Left lobe of liver (tissue), 2 donors: ENCODE measurements at places on chromosomes 11 and 22. TPM values are rescaled to one million over a fixed set of nuclear protein-coding genes. Genes with fewer than 3 reads are reported as not detected.
A peak's percentile ranks its signal among the peaks of the same experiment; 100 is the strongest.

ANO9 gene
- 0.83 TPM for total RNA-seq

ANO3 gene
- total RNA-seq: 2.6 TPM

DNA sequence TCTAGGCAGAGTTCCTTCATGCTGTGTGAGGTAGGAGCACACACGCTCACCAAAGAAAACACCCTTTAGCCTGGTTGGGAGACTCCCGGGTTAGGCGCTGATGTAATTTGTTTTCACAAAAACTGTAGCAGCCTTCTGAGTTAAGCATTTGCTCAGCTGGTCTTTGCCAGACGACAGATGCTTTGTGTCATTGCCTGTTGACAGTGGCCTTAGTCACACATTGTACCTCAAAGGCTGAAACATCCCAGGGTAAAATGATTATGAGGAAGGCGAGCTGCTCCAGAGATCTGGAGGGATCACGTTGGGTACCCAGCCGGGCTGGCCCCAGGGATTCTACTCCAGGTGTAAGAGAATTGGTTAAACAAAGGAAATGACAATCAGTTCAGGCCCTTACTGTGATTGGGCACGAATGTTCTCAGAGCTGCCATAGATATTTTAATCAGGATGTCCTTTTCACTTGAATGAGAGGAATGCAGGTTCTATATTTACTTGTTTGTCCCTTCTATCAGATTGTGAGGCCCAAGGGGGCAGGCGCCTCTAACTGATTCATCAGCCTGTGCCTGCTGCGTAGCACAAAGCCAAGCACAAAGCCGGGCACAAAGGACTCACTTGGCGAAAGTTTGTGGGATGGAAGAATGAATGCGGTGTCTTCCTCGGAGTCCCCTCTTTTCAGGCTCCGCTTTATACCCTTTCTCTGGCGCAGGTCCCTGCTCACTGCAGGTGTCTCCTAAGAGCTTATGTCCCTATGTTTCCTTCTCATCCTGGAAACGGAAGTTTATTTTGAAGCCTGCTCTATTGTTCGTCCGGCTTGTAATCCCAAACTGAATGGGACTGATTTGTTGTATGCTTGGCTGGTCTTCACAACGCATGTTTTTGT is 47.1 kb downstream of the ADM start:
- DNase-seq: peak; percentile 78

MYRF gene
- total RNA-seq: 15.9 TPM

DNA sequence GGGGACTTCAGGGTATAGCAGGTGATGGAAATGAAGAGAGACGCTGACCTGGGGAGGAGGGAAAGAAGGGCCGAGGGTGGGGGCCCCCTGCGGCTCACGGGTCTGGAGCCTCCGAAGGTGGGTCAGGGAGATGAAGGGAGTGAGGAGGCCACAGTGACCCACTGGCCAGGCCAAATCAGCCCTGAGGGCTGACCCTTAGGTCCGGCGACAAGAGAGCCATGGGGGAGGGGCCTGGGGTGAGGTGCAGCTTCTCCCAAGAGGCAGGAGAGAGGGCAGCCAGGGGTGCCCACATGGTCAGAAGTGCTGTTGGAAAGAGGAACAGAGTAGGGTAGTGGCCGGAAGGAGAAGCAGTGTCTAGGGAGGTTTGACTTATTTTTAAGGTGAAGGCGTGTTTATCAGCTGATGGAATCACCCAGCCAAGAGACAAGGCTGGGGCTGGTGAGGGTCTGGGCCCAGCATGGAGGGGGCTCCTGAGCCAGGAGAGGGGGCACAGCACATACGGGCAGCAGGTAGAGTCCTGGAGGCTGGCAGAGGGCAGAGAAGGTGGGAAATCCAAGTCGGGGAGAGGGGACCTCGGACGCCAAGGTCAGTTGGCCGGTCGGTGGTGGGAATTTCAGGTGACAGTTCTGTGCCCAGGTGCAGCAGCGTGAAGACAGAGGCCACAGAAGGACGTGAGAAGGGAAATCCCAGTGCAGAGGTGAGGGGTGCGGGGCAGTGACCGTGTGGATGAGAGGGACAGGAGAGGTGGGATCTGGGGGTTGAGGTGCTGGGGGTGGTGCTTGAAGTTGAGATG is 49.0 kb downstream of the LINC01488 start:
- DNase-seq: peak; percentile 49

- peak; percentile 44 for DNase-seq
Observed at GRCh38 chr22:35643991-35644390, 4.3 kb upstream of the APOL6 start.

DNA sequence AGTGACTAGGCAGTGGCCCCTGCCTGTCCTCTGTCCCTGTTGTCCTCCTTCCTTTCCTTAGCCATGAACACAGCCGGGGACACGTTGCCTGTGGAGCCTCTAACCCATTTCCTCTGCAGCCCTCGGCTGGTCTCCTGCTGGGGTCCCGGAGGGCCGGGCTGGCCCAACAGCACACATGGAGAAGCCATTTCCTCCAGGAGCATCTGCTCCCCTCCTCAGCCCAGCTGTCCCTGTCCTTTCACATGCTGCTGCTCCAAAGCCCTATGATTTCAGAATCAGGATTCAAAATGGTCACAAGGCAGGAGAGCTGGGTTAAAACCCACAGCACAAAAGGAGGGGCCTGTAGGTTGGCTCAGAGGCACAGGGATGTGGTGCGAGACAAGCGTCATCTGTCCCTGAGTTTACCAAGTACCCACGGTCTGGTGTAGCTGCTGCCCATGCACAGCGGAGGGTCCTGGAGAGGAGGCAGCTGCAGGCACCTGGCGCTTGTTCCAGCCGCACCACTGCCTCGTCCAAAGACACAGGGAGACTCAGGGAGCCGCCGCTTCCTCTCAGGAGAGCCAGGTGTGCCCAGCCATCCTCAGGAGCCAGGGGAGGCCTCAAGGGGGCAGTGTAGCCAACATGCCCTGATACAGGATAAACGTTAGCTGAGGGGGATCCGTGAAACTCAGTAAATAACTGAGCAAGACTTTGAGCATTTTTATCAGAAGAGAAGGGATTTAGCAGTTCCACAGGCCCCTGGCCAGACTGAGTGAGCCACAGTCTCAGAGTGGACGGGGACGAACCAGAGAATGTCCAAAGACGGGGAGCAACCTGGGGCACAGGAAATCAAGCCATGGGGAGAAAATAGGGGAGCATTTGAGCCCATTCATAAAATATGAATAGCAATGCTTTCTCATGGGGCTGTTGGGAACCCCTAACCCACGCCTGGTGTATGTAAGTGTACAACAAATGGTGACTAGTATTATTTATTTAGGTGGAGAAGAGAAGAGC is 3.9 kb upstream of the VSIG10L2 start:
- DNase-seq: peak; percentile 68

DNA sequence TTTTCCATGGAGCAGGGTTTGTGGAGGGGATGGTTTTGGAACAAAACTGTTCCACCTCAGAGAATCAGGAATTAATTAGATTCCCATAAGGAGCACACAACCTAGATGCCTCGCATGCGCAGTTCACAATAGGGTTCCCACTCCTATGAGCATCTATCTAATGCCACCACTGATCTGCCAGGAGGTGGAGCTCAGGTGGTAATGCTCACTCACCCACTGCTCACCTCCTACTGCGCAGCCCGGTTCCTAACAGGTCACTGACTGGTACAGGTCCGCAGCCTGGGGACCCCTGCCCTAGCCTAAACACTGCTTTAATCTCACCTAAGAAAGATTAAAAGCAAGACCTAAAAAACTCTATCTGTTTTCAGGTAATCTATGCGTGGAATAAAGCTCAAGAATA is 553.0 kb downstream of the JRKL start:
- DNase-seq: no peak

DNA sequence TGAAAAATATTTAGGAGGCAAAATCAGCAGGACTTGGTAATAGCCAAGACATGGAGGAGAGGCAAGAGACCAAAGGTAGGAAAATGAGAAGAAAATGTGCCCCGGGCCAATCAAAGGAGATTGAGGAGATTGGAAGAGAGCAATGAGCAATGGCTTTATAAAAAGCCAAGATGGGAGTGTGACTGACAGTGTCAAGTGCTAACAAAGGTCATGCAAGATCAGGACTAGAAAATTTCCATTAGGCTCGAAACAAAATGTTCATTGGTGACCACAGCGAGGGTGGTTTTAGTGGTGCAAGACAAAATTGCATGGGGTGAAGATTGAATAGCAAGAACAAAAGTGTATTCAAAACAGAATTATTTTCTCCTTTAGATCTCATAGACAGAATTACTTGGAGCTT is 45.2 kb upstream of the TBCEL start:
- DNase-seq: no peak

- DNase-seq: no peak
Observed at GRCh38 chr11:19345519-19345847, 104.7 kb upstream of the E2F8 start.

DNA sequence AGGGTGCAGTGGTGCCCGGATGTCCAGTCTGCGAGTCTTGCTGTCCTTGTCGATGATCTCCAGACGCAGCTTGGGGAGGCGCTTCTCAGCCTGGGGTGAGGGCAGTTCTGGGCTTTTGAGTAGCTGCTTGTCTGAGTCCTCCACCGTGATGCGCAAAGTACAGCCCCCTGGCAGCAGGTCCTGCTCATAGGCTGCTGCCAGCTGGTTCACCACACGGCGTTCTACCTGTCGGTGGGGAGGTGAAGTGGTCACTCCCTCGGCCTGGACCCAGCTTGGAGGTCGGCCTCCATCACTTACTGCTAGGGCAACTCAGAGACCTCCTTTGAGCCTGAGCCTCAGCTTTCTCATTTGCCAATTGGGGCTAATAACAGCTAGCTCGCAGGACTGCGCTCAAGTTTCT is 49.4 kb upstream of the PHOX2A start:
- peak; percentile 43 for DNase-seq

DNA sequence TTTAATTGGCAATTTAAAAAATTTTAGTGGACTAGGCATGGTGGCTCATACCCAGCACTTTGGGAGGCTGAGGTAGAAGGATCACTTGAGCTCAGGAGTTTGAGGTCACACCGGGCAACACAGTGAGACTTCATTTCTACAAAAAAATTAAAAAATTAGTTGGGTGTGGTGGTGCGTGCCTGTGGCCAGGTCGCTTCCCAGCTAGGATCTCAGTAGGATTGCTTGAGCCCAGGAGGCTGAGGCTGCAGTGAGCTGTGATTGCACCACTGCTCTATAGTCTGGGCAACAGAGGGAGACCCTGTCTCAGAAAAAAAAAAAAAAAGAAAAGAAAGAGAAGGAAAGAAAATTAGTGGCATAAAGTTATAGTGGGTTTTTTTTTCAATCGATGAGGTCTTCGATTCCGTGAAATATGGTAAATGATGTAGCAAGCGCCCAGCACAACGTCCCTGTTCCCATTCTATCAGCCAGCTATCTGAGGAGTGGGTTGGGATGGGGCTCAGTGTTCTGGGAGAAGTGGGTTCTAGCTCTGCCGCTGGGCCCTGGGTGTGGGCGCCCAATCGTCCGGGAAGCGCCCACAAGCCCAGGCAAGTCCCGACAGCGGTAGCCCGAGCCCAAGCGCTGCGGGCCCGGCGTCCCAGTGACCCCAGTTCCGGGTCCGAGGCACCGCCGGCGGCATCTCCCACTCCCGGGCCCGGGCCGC is 1.4 kb downstream of the FOSL1 start:
- DNase-seq: no peak

TMEM151A gene
- 0.10 TPM for total RNA-seq

GRCh38 chr11:15185021-15185420 is 70.3 kb downstream of the INSC start:
- no peak for DNase-seq

TMEM191B gene
- 0.65 TPM for total RNA-seq

- DNase-seq: no peak
Observed at GRCh38 chr11:28793282-28793738, 685.1 kb downstream of the METTL15 start.

DNA sequence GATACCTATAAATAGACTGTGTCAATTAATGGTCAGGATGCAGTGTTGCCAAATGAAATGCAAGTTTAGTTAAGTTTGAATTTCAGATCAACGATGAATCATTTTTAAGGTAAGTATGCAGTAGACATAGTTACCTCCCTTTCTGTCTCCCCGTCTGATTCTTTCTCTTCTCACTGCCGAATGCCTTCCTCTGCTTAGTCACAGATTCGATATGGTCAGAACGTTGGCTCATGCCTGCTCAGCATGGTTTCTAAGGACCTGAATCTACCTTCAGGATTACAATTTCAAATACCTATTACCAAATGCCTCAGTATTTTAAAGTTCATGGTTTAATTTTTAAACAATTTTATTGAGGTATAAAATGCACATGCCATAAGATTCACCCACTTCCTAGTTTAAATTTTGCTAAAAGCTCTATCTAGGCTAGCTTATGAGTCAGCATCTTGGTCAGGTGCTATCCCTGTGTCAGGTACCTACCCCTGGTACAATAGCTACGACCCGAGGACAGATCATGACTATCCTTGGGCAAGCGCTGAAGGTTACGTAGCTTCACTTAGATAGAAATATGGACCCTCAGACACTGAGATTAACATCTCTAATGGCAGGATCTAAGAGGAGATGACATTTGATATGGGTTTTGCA is 78.2 kb upstream of the SPON1 start:
- DNase-seq: no peak

GRCh38 chr11:46222490-46223251 is 54.8 kb upstream of the CREB3L1 start:
- DNase-seq: no peak

- DNase-seq: no peak
Observed at GRCh38 chr11:116082256-116082655, 578.0 kb upstream of the CADM1 start.

DNA sequence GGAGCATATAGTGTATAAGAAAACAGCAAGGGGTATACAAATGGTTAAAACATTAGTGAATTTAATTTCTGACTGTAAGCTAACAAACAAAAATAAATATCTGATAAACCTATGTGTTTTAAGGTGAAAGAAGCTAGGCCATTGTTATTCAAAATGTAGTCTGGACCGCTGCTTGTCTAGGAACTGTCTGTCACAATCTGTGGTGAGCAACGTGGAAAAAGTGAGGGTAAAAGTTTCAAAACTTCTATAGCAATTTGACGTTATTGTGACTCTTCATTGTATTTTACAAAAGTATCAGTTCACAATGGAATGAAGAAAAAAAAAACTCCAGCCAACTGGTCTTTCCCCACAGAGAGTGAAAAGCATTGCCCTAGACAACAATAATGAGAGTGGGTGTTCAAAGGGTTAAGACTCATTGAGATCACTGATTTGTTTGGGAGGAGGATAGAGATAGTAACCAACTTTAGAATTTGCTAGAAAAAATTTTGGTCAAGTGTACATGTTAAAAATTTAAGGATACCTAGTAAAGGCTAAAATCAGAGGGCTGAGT is 79.1 kb downstream of the UVRAG start:
- no peak for DNase-seq

- DNase-seq: no peak
Observed at GRCh38 chr11:126502159-126502558, 146.7 kb downstream of the ST3GAL4 start.

- no peak for DNase-seq
Observed at GRCh38 chr11:35992548-35992947, 48.7 kb downstream of the LDLRAD3 start.

DNA sequence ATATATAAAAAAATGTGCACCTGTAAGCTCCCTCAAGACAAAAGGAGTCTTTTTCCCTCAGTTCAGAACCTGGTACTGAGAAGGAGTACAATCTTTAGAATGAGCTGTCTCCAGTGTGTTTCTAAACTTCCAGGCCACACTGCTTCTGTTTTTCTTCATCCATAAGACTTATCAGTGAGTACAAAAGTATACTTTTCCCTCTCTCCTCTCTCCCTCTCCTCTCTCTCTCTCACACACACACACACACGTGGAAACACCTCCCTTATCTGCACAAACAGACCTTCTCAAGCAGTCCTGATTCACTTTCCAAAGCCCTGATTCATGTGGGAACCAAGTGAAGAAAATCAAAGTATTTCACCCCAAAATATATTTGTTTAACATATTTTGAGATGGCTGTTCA is 220.7 kb upstream of the UBASH3B start:
- no peak for DNase-seq
